ENCODE measurements at places on chromosomes 6 and 20.

DNA sequence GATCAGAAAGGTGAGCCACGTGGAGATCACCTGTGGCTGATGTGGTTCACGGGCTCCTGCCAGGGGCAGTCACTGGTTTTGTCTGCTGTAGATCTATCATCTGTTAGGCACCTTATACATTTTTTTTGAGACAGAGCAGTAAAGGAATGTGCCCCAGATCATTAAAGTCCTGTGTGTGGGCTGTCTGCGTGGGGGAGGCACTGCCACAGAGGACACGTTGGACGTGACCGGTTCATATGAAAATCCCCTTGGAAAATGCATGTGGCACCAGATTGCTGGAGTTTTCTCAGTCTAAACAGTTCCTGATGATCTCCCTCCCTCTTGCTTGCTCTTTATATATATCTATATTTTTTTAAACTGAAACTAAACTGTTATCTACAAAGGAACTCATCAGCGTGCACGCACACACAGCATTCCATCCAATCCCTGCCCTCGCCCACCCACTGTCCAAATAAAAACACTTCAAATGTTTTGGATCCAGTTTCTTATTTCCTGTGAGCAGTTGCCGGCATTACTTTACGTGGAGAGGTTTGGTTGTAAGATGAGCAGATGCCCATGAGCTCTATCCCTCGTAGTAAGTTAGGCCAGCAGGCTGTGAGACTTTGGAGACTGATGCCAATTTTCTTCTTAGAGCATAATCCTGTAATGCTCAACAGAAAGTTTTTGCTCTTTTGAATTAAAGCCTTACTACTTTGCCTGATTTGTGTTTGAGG, 161.6 kb upstream of the EXOC2 start:
- DNase-seq = peak; percentile 67

GRCh38 chr6:52227495-52227894, 16.8 kb downstream of the IL17F start:
- DNase-seq = no peak

DNA sequence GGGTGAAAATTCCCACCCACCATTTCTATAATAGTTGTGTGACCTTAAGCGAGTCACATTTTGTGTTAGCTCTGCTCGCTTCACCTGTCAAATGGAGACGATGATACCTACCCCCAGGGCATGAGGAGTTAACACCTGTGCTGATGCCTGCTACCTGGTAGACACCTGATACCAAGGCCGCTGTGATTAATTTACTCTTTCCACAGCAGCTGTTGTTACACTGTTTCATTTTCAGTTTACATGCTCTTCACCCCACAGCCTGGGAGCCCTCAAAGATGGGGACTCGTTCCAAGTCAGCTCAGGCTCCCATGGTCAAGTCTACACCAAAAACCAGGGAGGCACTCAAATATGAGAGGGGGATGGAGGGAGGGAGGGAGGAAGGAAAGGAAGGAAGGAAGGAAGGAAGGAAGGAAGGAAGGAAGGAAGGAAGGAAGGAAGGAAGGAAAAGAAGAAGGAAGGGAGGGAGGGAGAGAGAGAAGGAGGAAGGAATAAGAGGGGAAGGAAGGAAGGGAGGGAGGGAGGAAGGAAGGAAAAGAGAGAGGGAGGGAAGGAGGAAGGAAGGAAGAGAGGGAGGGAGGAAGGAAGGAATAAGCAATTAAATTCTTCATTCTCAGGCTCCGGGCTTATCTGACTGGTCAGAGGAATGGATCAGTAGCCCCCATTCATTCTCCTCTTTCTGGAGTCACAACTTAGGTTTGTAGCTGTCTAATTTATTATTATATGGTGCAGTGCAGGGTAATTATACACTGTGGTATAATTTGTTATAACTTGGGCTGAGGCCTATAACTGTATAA, 40.9 kb downstream of the PDYN start:
- no peak for DNase-seq

DNA sequence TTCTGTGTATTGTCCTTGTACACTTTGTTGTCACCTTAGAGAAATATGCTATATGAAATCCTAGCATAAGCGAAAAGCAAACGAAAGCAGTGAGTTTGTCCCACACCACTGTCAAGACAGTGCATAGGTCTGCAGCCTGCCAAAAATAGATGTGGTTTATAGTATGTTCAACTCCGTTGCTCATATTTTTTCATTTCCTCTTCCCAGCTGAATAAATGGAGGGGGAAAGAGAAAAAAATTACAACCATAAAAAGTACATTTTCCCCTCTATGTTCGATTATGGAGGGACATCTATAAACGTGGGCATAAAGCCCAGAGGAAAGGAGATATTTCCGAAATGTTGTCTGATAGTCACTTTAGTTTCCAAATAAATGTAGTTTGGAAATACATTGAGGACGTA, 25.8 kb downstream of the PRL start:
- no peak for DNase-seq

Data from astrocyte of the spinal cord (primary cell).